ENCODE measurements at places on chromosomes 4 and X.

DNA sequence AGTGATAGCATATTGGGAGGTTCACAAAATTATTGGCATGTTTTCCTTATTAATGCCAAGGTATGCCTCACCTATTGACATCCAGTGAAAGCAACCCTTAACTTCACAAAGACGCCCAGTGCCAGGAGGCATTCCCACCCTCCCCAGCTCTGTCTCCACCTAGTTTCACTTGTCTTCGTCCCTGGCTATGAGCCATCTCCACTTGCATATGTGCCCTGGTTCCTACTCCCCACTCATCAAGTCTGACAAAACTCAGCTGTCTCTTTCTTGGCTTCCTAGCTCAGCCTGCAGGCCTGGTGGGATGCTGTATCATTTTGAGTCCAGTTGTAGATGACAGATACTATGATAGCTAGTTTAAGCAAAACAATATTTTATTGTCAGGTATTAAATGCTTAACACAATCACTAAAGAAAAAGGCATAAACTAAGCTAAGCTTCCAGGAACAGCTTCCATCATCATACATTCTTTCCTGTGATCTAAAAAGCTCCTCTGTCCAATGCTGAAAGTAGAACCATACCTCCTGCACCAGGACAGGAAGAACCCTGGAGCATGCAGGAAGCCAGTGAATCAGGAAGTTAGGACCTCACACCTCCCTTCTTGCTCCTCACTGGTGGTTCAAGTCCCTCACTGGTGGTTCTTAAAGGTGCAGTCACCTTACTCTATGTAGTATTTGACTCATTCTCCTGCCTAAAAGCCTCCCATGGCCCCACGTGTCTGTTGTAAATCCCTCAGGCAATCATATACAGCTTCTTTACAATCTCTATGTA, 410.3 kb upstream of the RASGEF1B start:
- no peak for DNase-seq

GRCh38 chrX:45749375-45749774, 548.7 kb upstream of the DIPK2B start:
- DNase-seq, result no peak

- DNase-seq, result peak; percentile 6
These were observed 1.1 kb upstream of the HDAC6 start for GRCh38 chrX:48800574-48801279.

DNA sequence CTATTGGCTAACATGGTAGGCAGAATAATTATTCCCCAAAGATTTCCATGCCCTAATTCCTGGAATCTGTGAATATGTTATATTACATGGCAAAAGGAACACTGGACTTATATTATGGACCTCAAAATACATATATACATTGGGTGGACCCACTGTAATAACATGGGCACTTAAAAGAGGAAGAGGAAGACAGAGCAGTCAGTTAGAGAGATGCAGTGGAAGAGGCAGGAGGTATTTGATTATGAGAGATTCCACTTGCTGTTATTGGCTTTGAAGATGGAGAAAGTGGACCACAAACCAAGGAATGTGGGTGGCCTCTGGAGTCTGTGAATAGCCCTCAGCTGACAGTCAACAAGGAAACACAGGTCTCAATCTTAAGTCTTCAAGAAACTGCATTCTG, 14.0 kb upstream of the ART3 start:
- DNase-seq, result no peak

GRCh38 chr4:87884976-87885549, 52.3 kb downstream of the MEPE start:
- no peak for DNase-seq

GRCh38 chrX:35741142-35741541, 57.0 kb upstream of the MAGEB16 start:
- no peak for DNase-seq

- no peak for DNase-seq
These were observed 35.6 kb downstream of the GEMIN8 start for GRCh38 chrX:13994104-13994503.

DNA sequence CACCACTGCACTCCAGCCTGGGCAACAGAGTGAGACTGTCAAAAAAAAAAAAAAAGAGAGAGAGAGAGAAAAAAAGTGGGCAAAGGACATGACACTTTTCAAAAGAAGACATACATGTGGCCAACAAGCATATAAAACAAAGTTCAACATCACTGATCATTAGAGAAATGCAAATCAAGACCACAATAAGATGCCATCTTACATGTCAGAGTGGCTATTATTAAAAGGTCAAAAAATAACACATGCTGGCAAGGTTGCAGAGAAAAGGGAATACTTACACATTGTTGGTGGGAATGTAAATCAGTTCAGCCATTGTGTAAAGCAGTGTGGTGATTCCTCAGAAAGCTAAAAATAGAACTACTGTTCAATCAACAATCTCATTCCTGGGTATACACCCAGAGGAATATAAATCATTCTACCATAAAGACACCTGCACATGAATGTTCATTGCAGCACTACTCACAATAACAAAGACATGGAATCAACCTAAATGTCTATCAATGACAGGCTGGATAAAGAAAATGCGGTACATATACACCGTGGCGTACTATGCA, 94.9 kb upstream of the TRIM2 start:
- no peak for DNase-seq

- no peak for DNase-seq
These were observed 42.4 kb downstream of the HTR2C start for GRCh38 chrX:114626323-114626722.

GRCh38 chr4:73259571-73260090, 1.0 kb upstream of the ANKRD17 start:
- peak; percentile 10 for DNase-seq

DNA sequence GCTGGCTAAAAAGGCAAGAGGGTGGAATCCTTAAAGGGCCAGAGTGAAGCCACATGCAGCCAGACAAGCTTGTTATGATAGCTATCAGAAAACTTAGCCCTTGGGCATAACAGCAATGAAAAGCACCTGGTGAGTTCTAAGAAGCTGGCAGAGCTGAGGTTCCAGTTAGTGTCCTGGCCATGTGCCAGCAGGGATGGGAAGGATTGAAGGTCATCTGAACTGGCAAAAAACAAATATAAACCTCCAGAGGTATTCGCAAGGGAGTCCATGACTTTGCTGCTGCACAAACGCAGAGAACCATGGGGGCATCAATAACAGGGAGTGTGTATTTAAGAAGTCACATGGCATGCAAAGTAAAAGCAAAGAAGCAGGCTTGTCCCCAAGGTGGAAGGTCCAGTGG, 208.9 kb downstream of the FAM47A start:
- no peak for DNase-seq

GRCh38 chr4:80101071-80101791, 28.2 kb upstream of the ANTXR2 start:
- no peak for DNase-seq

DNA sequence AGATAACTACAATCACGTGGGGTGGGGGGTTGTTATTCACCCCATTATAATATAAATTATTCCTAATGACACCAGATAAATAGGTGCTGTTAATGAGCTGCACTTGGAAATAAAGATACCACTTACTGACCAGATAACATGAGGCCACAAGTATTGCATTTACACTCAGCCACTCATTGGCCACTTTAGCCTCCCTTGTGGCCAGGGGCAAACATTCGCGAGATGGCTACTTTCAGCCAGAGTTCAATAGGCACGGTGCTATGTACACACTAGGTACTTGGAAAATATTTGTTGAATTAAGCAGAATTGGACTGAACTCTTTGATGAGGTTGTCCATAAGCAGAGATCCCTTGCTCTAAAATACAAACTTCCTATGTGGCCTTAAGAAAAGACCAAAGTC, 713.7 kb upstream of the TENM3 start:
- no peak for DNase-seq

- no peak for DNase-seq
These were observed 61.6 kb upstream of the GYPA start for GRCh38 chr4:144202081-144202480.

DNA sequence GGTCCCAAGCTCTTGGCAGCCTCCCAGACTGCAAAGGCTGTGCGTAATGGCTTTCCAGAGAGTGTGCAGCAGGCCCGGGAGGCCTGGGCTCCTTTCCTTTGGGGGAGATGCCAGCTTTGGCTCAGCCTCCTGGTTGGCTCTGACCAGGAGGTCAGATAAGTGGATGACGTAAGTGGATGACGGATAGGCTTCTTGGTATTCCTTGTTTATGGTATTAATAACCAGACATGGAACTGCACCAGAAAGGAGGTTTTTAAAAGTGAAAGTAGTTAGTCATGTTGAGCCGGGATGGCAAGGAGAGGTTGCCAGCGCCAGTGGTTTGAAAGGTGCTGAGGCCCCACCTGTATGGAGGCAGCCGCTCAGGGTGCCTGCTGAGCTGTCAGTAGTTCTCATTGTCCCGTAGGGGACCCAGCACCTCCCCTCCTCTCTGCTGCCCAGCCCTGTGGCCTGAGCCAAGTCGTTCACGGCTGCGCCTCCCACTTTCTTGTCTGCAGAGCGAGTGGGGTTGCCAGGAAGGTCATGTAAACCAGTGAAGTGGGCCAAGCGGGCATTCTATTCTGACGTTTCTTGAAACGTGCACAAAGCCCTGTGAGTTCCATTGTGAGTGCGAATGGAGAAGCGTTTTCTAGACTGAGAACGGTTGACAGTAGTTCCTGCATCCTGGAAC, 28.7 kb upstream of the STOX2 start:
- no peak for DNase-seq

DNA sequence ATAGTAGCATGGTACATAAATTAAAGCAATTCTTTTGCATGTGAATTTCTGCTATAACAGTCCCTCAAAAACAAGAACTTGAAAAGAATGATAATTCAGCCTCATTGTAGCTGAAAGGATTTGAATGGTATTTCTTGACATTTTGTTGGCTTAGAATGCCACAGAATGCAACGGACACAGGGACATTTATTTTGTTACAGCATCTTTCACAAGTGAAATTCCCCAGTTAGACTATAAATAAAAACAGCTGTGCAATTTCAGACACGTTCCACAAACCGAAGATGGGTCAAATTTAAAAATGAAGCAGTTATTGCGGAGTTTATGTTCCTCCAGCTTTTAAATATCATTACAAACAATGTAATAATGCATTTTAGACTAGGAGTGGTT, 82.8 kb upstream of the AMELX start:
- no peak for DNase-seq

- no peak for DNase-seq
These were observed 14.1 kb downstream of the AMER1 start for GRCh38 chrX:64191281-64192010.

GRCh38 chrX:134782796-134783195, 124.5 kb upstream of the PLAC1 start:
- DNase-seq, result no peak

DNA sequence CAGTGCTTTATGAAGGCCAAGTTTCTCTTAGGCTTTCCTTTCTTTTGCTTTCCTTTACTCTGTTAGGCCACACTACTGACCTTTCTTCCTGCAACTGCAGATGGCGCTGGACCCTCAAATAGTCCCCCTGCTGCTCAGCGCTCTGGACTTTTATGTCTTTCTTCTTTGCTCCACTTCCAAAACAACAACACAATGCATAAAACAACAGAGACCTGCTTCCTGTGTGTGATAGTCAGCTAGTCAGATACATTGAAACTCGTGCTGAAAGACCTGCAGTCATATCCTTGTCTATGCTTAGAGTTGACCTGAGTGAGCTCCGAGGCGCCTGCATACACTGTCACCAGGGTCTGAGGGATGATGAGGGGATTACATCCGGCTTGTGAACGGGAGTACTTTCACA, 108.9 kb upstream of the TEX13D start:
- DNase-seq, result no peak

DNA sequence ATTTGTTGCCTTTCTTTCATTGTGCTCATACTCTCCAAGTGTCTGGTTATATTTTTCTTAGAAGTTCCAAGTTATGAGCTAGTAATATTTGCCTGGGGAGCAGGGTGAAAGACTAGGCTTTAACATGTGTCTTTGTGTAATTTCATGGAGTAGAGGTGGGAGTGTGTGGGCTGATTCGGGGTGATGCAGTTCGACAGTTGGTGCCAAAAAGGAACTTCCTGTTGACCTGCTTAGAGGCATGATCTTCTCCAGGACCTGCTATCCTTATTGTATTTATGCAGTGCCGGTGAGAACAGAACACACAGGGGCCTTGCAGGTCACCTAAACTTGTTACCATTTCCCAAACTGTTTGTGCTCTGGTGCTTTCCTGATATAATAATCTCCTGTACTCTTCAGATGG, 21.2 kb downstream of the USP53 start:
- no peak for DNase-seq

DNA sequence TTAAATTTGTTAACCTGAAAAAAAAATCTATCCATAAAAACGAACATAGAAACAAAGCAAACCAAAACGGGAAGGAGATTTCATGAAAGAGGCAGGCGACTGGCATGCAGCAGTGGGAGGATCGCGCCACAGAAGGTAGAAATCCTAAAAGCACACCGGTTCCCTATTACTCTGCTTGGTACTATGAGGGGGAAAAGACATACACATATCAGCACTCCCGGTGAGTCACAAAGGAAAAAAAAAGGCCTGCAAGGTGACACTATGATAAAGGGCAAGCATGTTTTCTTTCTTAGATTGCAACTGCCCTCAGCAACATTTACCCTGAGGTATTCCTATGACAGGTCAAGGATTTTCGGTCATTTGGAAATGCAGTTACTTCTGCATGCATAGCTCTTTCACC, 60.6 kb upstream of the NAP1L5 start:
- no peak for DNase-seq

GRCh38 chr4:33149658-33150524, 2429.7 kb downstream of the PCDH7 start:
- DNase-seq, result no peak

- no peak for DNase-seq
These were observed 195.7 kb upstream of the HS3ST1 start for GRCh38 chr4:11624370-11624769.

DNA sequence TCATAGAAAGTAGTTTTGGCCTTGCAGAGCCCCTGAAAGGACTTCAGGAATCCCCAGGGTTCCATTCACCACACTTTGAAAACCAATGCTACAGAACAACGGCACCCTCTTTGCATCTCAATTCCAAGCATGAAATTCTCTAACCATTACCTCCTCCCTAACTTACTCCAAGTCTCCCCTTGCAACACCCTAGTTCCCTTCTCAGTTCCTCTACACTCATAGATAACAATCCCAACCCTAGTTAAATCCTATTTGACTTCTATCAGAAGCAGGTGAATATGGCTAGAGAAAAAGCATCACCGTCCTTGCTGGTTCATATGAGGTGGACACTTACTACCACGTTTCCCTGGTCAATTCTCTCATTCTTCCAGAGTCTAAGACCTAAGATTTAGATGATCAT, 2.4 kb downstream of the RCHY1 start:
- DNase-seq, result no peak

- no peak for DNase-seq
These were observed 632.0 kb upstream of the TENM3 start for GRCh38 chr4:181611033-181611711.

GRCh38 chrX:26918631-26919030, 544.5 kb downstream of the PPP4R3C start:
- DNase-seq, result no peak

DNA sequence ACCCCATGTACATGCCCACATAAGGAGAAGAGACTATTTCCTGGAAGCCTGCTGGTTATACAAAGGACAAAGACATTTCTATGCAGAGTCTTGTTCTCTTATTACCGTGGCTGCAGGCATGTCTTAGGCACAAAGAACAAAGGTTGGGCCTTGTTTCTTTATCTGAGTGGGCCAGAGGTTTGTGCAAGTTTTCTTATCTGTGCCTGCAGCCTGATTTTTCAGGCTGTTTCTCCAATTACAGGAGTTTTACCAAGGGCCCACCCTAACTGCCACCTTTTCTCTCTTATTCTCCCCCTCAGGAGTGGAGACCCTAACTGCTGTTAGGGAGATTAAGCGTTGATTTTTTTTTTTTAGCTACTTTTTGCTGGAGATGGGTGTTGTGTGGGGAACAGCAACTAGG, 3.5 kb downstream of the TENT5D start:
- no peak for DNase-seq

Measured in activated naive CD8-positive, alpha-beta T cell treated with anti-CD3 and anti-CD28 coated beads, Interleukin-2, amount 50 U/mL, for 24 hours (primary cell).